ENCODE measurements at places on chromosomes 4 and X.
A peak's percentile ranks its signal among the peaks of the same experiment; 100 is the strongest.

DNA sequence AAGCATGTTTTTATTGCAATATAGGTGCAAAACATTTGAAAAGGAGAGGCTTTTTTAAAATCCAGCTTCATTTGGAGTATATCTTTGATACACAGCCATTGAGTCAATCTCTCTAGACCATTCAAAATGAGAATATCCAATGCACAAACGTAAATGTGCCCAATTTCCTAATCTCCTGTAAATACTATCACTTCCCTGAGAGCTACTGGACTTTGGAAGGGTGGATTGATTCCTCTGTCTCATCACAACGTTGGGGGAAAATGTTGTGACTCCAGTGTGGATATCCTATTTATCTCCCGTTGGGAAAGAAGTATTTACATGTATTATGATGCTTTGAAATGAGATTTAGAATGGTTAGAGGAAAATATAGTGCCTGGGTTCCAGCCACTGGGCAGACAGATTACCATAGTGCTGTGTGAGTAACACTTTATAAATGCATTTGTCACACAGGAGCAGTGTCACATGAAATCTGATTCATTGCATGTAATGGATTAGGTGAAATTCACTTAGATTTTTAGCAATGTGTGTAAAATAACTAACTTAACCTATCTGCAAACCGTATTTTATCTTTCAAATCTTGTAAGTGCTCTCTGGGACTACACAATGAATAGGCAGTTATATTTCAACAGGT lies 64.4 kb upstream of the VCX3A start:
- no peak for DNase-seq

GRCh38 chrX:7318241-7318640 lies 170.3 kb upstream of the PUDP start:
- DNase-seq = no peak

DNA sequence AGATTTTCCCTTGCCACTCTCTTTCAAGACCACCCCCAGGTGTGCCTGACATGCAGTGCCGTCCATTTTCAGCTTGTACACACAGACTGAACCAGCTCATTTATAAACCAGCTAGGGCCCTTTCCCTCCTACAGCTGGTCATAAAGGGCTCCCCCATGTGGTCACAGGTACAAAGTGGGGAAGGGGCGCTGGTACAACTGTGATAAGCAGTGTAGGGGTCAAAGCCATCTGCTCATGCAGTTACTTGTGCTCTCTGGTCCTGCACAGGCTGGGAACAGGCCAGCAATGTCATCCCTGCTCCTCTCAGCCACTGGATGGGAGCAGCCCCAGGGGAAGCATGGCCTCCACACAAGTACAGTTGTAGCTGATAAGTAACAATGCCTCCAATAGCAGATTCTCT lies 20.6 kb downstream of the GABRQ start:
- no peak for DNase-seq

DNA sequence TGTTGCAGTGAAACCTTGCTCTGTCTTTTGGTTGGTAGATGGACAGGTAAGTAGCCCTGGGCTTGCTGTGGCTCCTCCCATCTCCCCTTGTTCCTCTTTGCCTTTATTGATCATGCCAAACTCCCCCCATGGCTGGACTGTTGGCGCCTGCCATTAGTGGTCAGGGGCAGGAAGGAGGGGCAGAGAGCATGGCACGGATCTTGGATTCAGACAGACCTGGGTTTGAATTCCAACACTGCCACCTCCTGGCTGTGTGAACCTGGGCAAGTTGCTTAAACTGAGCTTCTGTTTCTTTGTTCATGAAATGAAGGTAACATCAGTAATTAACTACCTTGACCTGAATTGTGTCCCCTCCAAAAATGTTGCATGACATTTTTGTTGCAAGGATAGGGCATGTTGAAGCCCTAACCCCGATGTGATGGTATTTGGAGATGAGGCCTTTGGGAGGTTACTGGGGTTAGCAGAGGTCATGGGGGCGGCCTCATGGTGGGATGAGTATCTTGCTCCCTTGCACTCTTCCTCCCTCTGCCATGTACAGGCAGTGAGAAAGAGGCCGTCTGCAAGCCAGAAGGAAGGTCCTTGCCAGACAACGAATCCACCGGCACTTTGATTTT lies 6.0 kb downstream of the SLC2A9 start:
- no peak for DNase-seq

- DNase-seq = no peak
Measured at GRCh38 chrX:143095816-143096215, 70.1 kb downstream of the SPANXN4 start.

- peak; percentile 21 for DNase-seq
Measured at GRCh38 chr4:107734120-107734519, 14.1 kb upstream of the PAPSS1 start.

DNA sequence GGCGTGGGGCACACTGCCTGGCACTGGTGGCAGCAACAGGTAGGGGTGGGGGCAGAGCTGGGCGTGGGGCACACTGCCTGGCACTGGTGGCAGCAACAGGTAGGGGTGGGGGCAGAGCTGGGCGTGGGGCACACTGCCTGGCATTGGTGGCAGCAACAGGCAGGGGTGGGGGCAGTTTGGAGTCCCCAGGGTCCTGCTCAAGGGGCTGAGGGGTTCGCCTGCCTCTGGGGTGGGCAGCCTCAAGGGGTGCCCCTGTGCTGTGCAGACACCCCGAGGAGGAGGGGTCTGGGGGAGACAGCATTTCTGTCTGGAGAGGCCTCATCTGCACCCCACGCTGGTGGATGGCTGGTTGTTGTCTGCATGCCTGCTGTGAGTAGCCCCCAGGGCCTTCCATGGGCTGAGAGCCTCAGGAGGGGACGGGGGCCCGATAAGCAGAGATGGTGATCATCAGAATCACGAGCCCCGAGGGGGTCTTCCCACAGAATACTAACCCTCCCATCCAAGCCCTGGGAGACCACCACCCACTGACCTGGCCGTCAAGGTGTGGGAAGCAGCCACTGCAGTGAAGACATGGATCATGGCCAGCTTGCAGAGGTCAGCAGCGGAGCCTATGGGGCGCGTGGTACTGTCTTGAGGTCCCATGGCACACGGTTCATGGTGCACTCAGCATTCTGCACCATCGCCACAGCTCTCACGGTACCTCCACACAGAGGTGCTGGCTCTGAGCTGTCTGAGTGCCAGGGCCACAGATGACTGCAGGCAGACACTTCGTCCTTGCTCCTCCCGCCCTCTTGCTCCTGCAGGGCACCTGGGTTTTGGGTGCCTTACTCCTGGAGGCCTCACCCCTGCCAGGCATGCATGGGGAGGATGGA lies 21.5 kb downstream of the NAT8L start:
- DNase-seq = no peak

DNA sequence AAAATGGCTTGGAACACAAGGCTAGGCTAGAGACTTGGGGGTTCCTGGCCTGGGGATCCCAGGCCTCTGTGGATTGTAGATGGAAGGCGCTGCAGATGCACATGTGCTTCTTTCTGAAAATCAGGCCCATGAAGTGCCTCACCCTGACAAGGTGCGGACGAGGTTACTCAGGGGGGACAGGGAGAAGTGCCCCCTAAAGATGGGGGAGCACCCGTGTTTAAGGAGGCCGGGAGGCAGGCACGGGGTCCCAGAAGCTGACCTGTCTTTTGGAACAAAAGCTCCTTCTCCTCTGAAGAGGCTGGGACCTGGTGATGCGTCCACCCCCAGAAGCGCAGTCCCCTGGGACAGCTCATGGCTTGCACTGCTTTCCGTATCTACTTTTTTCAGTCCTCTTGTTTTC lies 2.4 kb downstream of the PDZD4 start:
- DNase-seq = peak; percentile 11

GRCh38 chrX:22628275-22628674 lies 355.6 kb downstream of the CBLL2 start:
- DNase-seq = no peak

DNA sequence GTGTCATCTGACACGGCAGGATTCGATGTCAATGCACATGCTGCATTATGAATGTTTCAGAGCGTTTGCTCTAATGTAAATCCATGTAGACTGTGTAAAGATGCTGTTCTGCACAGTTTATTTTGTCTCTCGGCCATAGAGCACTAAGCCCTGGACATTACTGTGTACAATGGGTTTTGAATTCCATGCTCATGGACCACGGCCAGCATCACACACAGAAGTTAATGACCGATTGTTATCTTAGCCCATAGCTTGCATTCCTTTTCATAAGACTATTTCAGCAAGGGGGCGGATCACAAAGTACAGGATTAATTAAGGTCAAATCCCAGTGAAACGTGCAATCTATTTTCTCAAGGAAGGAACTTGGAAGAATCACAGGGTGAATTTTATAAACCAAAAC lies 286.1 kb upstream of the TENM3 start:
- peak; percentile 7 for DNase-seq

- DNase-seq = no peak
Measured at GRCh38 chr4:126779436-126780166, 853.2 kb upstream of the INTU start.

DNA sequence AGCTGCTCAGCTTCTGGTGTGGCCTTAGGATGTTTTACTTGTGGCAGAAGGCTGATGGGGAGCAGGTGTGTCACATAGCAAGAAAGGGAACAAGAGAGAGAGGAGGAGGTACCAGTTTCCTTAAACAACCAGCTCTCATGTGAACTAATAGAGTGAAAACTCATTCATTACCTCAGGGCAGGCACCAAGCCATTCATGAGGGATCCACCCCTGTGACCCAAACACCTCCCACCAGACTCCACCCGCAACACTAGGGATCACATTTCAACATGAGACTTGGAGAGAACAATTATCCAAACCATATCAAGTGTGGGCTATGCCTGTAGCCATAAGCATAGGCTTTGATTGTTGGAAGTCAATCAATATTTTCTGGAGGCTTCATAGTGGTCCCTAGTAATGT lies 56.0 kb downstream of the GSX2 start:
- no peak for DNase-seq

GRCh38 chr4:10123227-10124101 lies 6.9 kb upstream of the WDR1 start:
- peak; percentile 74 for DNase-seq

DNA sequence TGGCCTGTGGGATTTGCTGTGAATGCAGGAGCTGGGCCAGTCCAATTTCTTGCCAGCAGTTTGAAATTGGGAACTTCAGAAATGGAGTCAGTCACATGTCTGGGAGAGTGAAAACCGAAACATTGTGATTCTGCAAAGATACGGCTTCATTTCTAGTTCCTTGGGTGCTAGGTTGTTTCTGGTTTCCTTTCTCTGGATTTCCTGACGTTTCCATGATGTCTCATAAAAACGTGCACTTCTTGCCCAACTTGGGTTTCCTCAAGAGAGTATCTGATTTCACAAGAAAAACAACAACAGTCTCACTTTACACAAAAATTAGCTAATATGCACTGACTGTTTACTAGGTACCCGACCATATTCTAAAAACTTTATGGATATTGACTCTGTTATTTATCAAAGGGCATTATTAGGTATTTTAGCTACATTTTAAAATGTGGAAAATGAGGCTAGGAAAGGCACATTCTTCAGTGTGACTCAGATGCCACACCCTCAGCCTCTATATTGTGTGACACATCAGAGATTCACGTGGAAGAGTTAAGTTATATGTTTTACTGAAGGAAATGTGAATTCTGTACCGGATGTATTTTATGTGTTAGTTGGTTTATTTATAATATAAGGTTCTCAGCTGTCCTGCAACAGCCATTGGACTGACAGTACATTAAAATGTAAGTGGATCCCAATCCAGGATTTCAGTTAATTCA lies 225.0 kb upstream of the PUDP start:
- peak; percentile 34 for DNase-seq

- no peak for DNase-seq
Measured at GRCh38 chr4:38385093-38386004, 278.6 kb upstream of the KLF3 start.

DNA sequence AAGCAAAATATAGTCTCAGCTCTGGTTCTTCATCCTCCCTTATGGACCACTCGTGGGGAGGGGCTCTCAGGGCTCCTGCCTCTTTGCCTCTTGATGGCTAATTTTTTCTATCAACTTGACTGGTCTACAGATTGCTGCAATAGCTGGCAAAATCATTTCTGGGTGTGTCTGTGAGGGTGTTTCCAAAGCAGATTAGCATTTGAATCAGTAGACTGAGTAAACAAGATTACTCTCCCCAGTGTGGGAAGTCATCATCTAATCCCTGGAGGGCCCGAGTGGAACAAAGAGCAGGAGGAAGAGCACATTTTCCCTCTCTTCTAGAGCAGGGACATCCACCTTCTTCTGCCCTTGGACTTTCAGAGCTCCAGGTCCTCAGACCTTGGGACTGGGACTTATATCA lies 153.5 kb downstream of the STK32B start:
- DNase-seq = no peak

GRCh38 chr4:149311076-149311475 lies 504.6 kb downstream of the IQCM start:
- no peak for DNase-seq

- DNase-seq = peak; percentile 24
Measured at GRCh38 chr4:168019019-168019651, 73.2 kb upstream of the ANXA10 start.

- DNase-seq = no peak
Measured at GRCh38 chrX:154354516-154354915, 19.9 kb downstream of the FLNA start.

DNA sequence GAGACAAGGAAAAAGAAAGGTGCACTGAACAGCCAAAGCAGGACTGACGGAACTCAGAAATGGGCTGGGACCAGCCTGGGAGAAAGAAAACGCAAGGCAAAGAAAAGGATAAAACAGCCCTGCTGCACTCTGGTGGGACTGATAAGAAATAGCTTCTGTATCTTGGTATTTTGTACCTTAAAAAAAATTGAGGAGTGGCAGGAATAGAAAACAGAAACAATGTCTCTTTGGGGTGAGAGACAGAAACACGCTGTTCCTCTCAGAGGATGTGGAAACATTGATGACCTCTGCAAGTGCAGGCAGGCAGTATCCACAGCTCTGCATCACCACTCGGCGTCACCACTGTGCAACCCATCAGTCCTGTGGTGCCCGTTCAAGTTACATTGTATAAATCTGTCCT lies 152.5 kb upstream of the SPRY1 start:
- DNase-seq = no peak

DNA sequence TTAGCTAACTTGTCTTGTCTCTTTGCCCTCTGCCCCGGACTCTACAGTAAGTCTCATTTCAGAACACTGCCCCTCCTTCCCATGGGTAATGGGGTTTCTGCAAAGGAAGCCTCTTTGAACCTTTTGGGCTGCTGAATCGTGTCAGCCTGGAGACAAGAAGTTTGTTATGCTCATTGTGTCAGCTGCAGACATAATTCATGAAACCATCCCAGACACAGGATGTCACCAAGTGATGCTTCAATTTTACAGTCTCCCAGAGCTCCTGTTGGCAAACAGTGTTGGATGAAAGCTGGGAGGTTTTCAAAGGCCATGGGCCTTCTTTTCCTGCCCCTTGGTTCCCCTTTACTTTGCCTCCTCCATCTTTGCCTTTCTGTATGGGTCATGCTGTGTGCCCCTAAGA lies 223.1 kb upstream of the TAPT1 start:
- DNase-seq = no peak

DNA sequence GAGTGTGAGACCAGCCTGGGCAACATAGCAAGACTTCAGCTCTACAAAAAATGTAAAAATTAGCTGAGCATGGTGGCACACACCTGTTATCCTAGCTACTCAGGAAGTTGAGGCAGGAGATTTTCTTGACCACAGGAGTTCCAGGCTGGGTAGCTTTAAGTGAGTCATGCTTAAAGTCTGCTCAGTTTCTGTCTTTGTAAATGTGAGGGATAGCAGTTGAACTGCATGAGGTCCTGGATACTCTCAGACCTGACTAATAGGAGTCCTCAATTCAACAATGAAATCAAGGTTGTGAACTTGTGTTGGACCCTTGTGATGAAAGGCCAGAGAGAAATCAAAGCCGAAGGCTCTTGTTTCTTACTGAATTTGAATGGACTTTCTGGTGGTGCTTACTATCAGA lies 45.2 kb downstream of the STARD8 start:
- peak; percentile 36 for DNase-seq

Measured in hepatic stellate cell (primary cell).